Progenitor cell of endocrine pancreas (in vitro differentiated cells): ENCODE measurements at places on chromosomes 4 and X.

DNA sequence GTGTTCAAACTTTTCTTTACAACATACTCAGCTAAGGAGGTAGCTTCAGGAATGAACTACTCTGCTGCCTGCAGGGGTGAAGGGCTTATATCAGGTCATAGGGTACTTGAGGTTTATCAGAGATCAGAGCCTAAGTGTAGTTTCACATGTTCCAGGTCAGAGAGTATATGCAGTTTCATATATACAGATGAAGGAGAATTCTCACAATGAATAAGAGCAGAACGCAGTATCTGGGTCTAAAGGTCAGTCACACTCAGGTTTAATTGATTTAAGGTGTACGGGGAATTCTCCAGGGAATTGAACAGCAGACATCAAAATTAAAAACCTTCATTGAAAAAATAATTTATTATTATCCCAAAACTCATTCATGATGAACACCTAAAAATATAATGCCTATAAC lies 700.6 kb downstream of the TECRL start:
- DNase-seq, result no peak
- no peak overlapping the region for H3K4me3 ChIP-seq
- peaks cover 2% of the 10 kb centered on the region for H3K4me1 ChIP-seq
- H3K27ac ChIP-seq, result no peak overlapping the region

- no peaks in the 10 kb centered on the region for H3K36me3 ChIP-seq
- no peak overlapping the region for H3K4me3 ChIP-seq
- H3K4me1 ChIP-seq, result peaks cover 1% of the 10 kb centered on the region
These were observed 86.5 kb downstream of the DRD5 start for GRCh38 chr4:9867751-9868425.

- H3K4me3 ChIP-seq, result no peak overlapping the region
- H3K4me1 ChIP-seq, result peaks cover 3% of the 10 kb centered on the region
- no peaks in the 10 kb centered on the region for H3K36me3 ChIP-seq
- DNase-seq, result no peak
- peaks cover 6% of the 10 kb centered on the region for H3K27me3 ChIP-seq
These were observed 404.9 kb downstream of the PCDH7 start for GRCh38 chr4:31125061-31125460.

GRCh38 chrX:150966235-150966634 lies 16.9 kb upstream of the HMGB3 start:
- H3K27ac ChIP-seq, result no peak overlapping the region
- peaks cover 10% of the 10 kb centered on the region for H3K4me1 ChIP-seq
- H3K36me3 ChIP-seq, result no peaks in the 10 kb centered on the region
- H3K4me3 ChIP-seq, result no peak overlapping the region
- H3K27me3 ChIP-seq, result peaks cover 16% of the 10 kb centered on the region

GRCh38 chr4:8892556-8893226 lies 21.1 kb upstream of the HMX1 start:
- peaks cover 2% of the 10 kb centered on the region for H3K4me1 ChIP-seq
- no peak overlapping the region for H3K4me3 ChIP-seq
- DNase-seq, result no peak
- H3K36me3 ChIP-seq, result no peaks in the 10 kb centered on the region
- no peak overlapping the region for H3K27ac ChIP-seq
- H3K27me3 ChIP-seq, result peaks cover 78% of the 10 kb centered on the region

DNA sequence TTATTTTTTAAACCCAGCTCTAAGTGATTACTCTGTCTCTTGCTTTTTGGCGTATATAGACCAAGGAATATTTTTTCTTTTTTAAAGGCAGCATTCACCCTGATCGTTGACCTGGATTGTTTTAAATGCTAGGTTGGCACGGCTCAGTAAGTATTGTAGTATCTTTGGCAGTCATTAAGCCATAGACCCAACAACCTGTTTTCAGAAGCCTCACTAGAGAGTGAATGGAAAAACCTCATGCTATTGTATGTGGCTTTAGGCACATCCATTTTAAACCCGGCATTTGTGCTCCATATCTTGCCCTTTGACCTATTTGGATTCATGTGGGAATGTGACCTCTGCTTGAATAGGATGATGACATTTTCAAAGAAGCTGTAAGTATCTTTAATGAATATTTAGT lies 183.9 kb downstream of the SNCA start:
- no peaks in the 10 kb centered on the region for H3K27me3 ChIP-seq
- no peak overlapping the region for H3K4me3 ChIP-seq
- H3K36me3 ChIP-seq, result no peaks in the 10 kb centered on the region

DNA sequence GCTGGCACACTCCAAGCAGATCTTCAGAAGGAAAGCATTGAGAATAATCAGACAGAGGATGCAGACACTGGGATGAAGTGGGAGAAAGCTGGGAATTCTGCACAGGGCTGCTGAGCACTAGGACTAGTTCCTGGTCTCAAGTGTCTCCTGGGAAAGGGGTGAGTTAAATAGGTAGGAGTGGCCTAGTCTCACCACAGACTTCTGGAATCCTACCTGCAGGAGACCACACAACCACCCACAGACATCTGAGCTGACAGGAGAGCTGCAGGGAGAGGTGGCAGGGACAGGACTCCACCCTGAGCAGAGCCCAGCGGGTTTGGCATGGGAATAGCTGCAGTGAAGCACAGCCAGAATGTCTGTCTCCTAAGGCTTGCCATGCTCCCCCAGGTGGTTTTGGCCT lies 95.1 kb upstream of the GALNTL6 start:
- H3K27me3 ChIP-seq, result peaks cover 2% of the 10 kb centered on the region
- no peak overlapping the region for H3K4me3 ChIP-seq
- H3K27ac ChIP-seq, result no peak overlapping the region
- H3K36me3 ChIP-seq, result no peaks in the 10 kb centered on the region
- peaks cover 8% of the 10 kb centered on the region for H3K4me1 ChIP-seq
- DNase-seq, result no peak

DNA sequence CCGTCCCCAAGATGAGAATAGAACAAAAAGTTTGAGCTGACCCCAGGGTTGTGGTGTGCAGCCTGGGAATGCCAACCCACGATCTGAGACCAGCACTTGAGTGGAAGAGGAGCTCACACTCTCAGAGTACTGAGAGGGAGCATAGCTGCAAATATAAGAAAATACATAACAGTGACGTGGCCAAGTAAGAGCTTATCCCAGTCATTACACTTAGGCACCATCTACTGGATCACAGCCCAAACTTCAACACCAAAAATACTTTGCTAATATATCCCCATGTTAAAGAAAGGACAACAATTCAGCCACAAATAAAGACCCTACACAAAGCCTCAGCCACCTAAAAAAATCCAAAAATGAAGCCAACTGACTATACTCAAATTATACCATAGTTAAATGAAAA lies 33.3 kb upstream of the CXCL6 start:
- no peaks in the 10 kb centered on the region for H3K4me1 ChIP-seq
- DNase-seq, result no peak
- peaks cover 6% of the 10 kb centered on the region for H3K27me3 ChIP-seq
- no peak overlapping the region for H3K27ac ChIP-seq
- H3K4me3 ChIP-seq, result no peak overlapping the region

DNA sequence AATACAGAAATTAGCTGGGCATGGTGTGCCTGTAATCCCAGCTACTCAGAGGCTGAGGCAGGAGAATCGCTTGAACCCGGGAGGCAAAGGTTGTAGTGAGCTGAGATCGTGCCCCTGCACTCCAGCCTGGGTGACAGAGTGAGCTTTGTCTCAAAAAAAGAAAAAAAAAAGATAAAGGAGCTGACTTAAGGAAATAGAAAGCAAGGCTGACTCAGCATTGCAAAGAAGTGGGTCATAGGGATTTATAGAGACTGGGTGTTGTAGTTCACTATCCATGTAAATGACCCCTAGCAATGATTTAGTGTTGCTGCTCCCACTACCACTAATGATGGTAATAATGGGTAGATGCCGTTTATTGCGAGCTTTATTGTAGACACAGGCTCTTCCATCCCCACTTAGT lies 47.6 kb downstream of the ADD1 start:
- H3K4me3 ChIP-seq, result no peak overlapping the region
- H3K36me3 ChIP-seq, result peaks cover 14% of the 10 kb centered on the region
- DNase-seq, result no peak

GRCh38 chrX:112008724-112009123 lies 73.9 kb downstream of the TRPC5 start:
- no peaks in the 10 kb centered on the region for H3K27me3 ChIP-seq
- DNase-seq, result no peak
- H3K36me3 ChIP-seq, result no peaks in the 10 kb centered on the region

- no peak for DNase-seq
- no peaks in the 10 kb centered on the region for H3K36me3 ChIP-seq
- H3K27ac ChIP-seq, result no peak overlapping the region
- no peak overlapping the region for H3K4me3 ChIP-seq
- no peaks in the 10 kb centered on the region for H3K27me3 ChIP-seq
These were observed 882.9 kb upstream of the SLIT2 start for GRCh38 chr4:19368800-19369199.

GRCh38 chr4:72569719-72570235 lies 756 bp upstream of the ADAMTS3 start:
- peaks cover 16% of the 10 kb centered on the region for H3K27me3 ChIP-seq
- DNase-seq, result no peak
- no peaks in the 10 kb centered on the region for H3K36me3 ChIP-seq

- peaks cover 2% of the 10 kb centered on the region for H3K4me1 ChIP-seq
- no peak overlapping the region for H3K27ac ChIP-seq
- no peaks in the 10 kb centered on the region for H3K27me3 ChIP-seq
- no peak overlapping the region for H3K4me3 ChIP-seq
- DNase-seq, result no peak
- no peaks in the 10 kb centered on the region for H3K36me3 ChIP-seq
These were observed 51.2 kb upstream of the HCCS start for GRCh38 chrX:11059933-11060332.

- peaks cover 5% of the 10 kb centered on the region for H3K27me3 ChIP-seq
- no peak overlapping the region for H3K4me3 ChIP-seq
- no peak overlapping the region for H3K27ac ChIP-seq
- H3K36me3 ChIP-seq, result no peaks in the 10 kb centered on the region
- no peak for DNase-seq
- peaks cover 2% of the 10 kb centered on the region for H3K4me1 ChIP-seq
These were observed 36.7 kb upstream of the TMEM164 start for GRCh38 chrX:109966246-109966645.

DNA sequence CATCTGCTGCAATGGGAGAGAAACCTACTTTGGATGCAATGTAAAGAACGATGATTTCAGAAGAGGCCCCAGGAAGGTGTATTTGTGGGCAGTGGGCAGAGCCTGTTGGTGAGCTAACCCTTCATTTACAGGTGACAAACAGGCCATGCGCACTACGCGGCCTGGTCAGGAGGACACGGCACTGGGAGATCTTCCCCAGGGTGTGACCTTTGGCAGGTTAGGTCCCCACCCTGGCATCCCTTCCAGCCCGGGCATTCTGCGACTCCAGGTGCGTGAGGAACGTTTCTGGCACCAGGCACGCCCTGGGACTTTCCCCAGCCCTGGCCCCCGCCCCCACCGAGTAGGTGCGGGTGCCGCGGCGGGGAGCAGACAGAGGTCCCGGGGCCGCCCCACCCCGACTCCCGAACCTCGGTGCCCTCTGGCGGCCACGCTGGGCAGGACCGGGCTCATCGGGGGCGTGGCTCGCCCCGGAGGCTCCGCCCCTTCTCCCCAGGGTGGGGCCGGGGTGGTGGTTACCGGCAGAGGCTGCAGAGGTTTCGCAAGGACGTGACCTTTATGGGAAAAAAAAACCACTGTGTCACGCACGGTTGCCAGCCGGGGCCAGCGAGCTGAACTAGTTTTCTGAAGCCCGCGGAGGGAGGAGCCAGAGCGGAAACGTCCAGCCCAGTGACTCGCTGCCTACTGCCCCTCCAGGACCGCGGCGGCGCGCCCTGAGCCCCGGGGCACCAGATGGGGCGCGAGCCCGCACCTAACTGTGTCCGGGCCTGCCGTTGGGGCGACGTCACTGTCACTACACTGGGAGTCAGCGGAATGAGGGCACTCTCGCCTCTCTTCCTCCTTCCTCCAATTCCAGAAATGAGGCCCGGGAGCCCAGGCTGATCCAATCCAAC lies 5.0 kb upstream of the NYX start:
- peak overlapping the region; percentile 71 for H3K4me3 ChIP-seq
- H3K27ac ChIP-seq, result no peak overlapping the region
- H3K27me3 ChIP-seq, result no peaks in the 10 kb centered on the region

- H3K27me3 ChIP-seq, result no peaks in the 10 kb centered on the region
- no peak overlapping the region for H3K27ac ChIP-seq
- H3K4me3 ChIP-seq, result no peak overlapping the region
- H3K36me3 ChIP-seq, result peaks cover 25% of the 10 kb centered on the region
These were observed 226.1 kb upstream of the ANXA3 start for GRCh38 chr4:78325271-78326157.

GRCh38 chr4:26175006-26175786 lies 145.6 kb upstream of the RBPJ start:
- no peak for DNase-seq
- no peak overlapping the region for H3K4me3 ChIP-seq
- H3K36me3 ChIP-seq, result peaks cover 2% of the 10 kb centered on the region

GRCh38 chr4:184024637-184025036 lies 119.5 kb downstream of the STOX2 start:
- H3K4me3 ChIP-seq, result no peak overlapping the region
- no peaks in the 10 kb centered on the region for H3K27me3 ChIP-seq
- H3K36me3 ChIP-seq, result peaks cover 4% of the 10 kb centered on the region
- no peak for DNase-seq

DNA sequence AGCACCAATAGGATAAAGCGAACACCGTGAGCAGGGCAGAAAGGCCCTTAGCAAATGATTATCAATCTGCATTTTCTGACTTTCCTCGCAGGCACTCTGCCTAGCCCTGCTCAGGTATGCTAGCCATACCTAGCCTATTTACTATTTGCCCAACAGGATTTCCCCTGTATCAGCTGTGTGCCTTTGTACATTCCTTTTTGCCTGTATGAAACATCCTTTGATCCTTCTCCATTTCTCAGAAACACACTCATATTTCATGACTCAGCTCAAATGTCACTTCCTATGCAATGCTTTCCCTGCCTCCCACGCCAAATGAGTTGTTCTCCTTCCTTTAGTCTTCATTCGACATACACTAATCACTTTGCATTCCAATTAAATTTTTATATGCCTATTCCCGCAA lies 37.2 kb downstream of the PCDH7 start:
- H3K27ac ChIP-seq, result no peak overlapping the region
- peaks cover 2% of the 10 kb centered on the region for H3K4me1 ChIP-seq
- H3K4me3 ChIP-seq, result no peak overlapping the region

DNA sequence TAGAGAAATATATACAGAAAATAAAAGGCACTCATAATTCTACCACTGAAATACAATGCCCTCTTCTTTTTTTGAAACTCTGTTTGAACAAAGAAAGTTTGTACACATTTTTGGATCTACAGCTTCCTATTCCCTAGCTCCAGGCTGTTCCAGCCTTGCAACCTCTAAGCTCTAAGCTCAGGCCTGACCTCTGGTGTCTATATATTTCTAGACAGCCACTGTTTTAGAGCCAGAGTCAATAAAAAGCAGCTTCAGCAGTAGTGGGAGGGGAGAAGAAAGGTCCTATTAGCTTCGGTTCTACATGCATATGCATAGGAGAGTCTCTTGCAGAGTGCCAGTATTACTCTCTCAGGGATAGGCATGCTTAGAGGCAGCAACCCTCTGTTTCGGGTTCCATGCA lies 39.7 kb downstream of the CLDN2 start:
- H3K27ac ChIP-seq, result no peak overlapping the region
- no peak for DNase-seq
- H3K36me3 ChIP-seq, result peaks cover 14% of the 10 kb centered on the region
- no peak overlapping the region for H3K4me3 ChIP-seq
- no peaks in the 10 kb centered on the region for H3K27me3 ChIP-seq

GRCh38 chr4:101345271-101345595 lies 2.1 kb downstream of the PPP3CA start:
- peak overlapping the region; percentile 76 for H3K27ac ChIP-seq
- H3K4me3 ChIP-seq, result peak overlapping the region; percentile 95
- DNase-seq, result no peak
- peaks cover 14% of the 10 kb centered on the region for H3K4me1 ChIP-seq
